ENCODE measurements at places on chromosomes 4 and X.

DNA sequence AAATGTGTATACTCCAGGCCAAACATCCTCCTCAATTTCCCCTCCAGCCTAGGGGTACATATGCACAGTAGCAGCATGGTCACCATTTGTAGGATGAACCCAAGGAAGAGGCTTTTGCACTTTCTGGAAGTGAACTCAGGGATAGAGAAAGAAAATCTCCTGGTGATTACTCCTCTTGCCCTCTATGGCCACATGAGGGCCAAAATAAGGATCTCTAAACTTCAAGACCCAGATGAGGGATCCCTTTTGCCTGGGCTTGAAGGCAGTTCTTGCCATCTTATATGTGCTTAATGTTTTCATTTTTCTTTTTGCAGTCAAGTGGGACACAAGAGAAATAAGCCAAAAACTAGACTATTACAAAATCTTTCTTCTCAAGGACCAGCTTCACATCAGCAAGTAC lies 29.5 kb upstream of the MUC7 start:
- no peak for DNase-seq

GRCh38 chr4:57320217-57320616 lies 210.0 kb upstream of the IGFBP7 start:
- no peak for DNase-seq

DNA sequence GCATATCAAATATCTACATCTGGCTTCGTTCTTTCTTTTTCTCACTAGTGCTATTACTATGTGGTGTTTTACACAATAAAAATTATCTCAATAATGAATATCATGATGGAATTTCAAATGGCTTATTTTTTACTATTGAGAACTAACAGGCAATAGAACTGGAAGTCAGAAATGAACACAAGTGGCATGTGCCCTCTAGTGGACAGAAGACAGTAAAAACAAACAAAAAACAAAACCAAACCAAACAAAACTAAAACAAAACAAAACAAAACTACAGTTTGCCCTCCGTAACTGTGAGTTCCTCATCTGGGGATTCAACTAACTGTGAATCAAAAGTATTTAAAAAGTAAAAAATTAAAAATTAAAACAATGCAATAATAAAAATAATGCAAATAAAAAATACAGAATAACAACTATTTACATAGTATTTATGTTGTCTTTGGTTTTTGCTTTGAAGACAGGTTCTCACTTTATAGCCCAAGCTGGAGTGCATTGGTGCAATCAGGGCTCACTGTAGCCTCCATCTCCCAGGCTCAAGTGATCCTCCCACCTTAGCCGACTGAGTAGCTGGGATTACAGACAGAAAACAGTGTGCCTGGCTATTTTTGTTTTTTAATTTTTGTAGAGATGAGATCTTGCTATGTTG lies 195.6 kb upstream of the TACR3 start:
- peak; percentile 4 for DNase-seq

DNA sequence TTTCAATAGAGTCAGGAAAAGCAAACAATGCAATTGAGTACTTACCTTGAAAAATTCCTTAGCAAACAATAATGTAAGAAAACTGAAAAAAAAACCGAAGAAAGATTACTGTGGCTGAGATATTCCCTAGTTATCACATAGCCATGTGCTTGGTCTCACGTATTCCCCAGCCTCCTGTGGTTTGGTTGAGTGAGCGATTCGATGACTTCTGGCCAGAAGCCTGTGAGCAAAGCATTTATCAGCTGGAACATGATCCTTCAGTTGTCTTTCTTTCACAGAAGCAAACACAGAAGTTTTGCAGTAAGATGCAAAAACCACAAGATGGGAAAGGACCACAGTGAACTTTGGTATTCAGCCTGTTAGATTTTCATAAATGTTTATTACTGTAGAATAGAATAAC lies 1754.3 kb upstream of the AGA start:
- DNase-seq: no peak

DNA sequence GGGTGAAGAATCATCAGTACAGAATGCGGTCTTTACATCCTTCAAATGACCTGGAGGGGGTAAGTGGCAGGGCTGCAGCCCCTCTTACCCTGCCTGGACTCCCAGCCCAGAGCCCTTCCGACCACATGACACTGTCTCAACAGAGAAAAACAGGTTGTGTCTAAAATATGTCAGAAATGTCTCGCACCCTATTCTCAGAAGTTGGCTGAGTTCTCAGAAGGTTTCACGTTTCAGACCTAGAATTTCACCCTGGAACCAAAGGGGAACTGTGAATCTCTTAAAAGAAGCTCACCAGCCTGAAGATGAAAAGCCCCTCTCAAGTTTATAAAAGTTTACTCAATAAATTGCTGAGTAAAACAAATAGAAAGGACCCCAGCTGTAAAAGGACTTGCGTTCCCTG lies 7.0 kb upstream of the CRMP1 start:
- DNase-seq: no peak

DNA sequence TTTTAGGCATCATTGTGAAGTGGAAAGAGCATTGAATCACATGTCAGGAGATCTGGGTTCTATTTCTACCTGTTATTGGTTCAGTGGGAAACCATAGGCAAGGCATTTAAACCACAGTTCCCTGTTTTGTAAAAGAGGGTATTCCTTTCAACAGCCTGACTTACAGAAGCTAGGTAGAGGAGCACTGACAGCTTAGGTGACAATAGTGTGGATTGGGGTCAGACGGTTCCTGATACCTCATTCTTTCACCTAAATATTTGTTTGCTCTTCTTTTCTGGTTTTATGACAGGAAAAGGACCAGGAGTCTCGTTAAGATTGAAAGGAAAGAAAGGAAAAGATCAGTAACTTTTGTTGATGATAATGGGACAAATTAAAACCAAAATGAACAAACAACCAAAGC lies 15.9 kb upstream of the PDLIM5 start:
- DNase-seq: no peak

GRCh38 chrX:39982948-39983347 lies 114.8 kb downstream of the BCOR start:
- no peak for DNase-seq

GRCh38 chrX:87003031-87003430 lies 514.6 kb upstream of the KLHL4 start:
- DNase-seq: no peak
